ENCODE measurements at places on chromosomes 13 and 19.
A peak's percentile ranks its signal among the peaks of the same experiment; 100 is the strongest.

- peak; percentile 65 for DNase-seq
Observed at GRCh38 chr19:681029-682019, 5.1 kb downstream of the FSTL3 start.

DNA sequence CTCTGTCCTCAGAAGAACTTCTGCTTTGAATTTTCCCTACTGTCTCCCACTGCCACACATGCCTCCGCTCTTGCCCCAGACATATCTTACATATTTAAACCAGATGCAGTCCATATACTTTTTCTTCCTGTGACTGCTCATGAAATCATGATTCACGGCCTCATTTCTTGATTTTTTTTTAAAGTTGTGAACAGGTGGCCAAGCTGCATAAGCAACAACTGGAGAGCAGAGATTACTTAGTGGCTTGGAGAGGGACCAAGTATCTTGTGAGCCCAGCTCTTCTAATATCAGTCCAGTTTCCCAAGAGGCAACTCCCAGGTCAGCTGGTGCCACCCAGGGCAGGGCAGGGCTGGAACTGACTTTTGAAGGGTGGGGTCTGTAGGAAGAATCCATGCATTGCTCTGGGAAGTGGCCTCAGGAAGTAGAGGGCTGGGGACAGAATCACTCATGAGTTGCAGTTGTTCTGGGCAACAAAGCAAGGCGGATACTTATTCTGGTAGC, 152.4 kb downstream of the LMO7 start:
- no peak for DNase-seq

DNA sequence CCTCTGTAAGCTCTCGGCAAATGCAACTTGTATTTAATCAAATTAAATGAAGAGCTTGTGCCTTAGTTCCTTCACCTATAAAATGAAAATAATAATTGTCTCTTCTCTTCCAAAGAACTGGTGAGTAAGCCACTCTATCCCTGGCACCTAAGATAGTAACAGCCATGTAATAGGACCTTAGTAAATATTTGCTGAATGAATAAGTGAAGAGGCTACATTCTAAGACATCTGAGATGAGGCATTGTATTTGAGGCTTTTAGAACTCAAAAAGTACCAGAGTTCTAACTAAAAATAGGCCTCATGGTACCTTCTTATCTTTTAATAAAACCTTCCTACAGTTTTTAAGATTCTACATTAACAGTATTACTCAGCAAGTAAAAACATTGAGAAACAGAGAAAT, 17.3 kb upstream of the DCLK1 start:
- DNase-seq: no peak

DNA sequence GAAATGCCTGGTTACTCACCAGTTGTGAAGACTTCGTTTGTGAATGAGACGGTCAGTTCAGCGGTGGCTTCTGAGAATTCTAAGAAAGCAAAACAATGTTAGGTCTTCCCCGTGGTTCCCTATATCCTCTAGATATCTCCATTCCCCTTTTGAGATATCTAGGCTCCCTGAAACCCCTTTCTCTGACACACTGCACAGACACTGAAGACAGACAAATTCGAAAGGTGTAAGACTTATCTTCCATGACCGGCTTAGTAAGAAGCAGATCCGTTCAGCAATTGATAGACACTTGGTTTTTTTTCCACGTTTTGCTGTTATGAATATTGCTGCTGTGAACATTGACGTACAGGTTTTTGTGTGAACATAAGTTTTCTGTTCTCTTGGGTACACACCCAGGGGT, 19.4 kb downstream of the GP6 start:
- no peak for DNase-seq

- no peak for DNase-seq
Observed at GRCh38 chr19:28990522-28990921, 222.4 kb downstream of the UQCRFS1 start.

GRCh38 chr13:60078226-60078625, 85.5 kb downstream of the DIAPH3 start:
- no peak for DNase-seq

DNA sequence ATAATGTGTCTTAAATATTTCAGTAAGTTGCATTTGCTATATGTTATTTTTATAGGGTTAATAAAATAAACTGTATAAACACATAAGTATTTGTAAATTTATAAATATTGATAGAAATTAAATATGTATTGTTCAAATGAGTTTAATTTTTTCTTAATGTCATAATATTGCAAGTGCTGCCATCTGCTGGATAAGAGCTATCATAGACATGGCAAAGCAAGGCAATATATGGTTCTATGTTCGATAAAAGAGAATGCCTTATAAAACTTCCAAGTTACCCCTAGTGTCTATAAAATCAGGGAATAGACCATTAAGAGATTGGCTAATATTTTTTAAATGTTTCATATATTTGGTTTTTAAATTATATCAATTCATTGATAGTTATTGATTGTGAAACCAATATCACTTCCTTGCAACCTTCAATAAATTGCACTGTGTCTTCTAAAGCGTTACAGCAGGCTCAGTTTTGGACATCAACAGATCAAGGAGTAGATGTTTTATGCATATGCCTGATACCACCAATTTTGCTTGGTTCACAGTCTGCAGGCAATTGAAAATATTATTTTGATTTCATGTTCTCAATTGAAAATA, 29.0 kb upstream of the SLITRK6 start:
- no peak for DNase-seq

GRCh38 chr13:98835156-98835555, 82.7 kb upstream of the SLC15A1 start:
- DNase-seq: no peak

GRCh38 chr19:1725100-1726064, 27.9 kb upstream of the ONECUT3 start:
- peak; percentile 30 for DNase-seq

GRCh38 chr13:113794086-113794485, 35.1 kb downstream of the TMEM255B start:
- DNase-seq: no peak

DNA sequence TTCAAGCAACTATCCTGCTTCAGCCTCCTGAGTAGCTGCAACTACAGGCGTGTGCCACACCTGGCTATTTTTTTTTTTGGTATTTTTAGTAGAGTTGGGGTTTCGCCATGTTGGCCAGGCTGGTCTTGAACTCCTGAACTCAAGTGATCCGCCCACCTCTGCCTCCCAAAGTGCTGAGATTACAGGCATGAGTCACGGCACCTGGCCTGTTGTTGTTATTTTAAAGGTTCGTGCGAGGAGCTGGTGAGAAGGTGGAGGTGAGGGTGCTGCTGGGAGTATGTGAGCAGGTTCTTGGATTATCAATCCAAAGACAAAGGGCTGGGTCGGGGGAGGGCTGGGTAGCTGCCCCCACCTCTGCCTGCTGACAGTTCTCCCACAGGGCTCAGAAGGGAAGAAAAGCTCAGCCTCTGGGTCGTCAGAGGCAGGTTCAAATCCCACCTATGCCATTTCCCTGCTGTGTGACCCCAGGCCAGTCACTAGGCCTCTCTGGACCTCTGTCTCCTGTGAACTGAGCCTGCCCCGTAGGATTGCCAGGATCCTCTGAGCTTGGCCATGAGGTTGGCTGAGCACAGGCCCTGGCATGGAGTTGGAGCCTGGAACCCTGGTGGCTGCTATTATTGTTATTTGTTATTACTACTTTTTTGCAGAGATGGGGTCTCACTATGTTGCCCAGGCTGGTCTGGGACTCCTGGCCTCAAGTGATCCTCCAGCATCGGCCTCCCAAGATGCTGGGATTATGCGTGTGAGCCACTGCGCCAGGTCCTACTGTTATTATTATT, 1.5 kb downstream of the CKM start:
- no peak for DNase-seq

DNA sequence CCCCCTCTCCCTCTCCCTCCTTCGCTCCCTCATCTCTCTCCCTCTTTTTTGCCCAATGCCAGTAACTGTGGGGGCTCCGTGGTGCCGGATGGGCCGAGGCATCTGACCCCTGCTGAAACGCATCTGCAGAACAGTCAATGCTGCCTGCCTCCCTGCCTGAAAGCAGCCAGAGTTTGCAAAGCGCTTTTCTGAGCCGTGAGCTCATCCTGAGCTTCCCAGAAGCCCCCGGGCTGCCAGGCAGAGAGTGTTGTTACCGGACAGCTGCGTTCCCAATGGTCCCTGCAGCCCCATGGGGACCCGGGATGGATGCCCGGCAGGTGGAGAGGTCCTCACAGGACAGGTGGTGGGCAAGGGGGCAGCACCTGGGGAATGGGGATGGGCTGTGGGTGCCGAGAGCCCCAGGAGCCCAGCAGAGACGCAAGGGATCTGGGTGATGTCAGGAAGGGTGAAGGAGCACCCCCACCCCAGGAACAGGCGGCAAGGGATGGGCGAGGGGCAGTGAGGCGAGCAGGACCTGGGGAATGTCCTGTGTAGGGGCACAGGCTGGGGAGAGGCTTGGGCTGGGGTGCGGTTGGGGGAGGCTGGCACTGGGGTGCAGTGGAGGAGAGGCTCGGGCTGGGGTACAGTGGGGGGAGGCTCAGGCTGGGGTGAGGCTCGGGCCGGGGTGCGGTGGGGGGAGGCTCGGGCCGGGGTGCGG, 33.0 kb downstream of the GPX4 start:
- no peak for DNase-seq

DNA sequence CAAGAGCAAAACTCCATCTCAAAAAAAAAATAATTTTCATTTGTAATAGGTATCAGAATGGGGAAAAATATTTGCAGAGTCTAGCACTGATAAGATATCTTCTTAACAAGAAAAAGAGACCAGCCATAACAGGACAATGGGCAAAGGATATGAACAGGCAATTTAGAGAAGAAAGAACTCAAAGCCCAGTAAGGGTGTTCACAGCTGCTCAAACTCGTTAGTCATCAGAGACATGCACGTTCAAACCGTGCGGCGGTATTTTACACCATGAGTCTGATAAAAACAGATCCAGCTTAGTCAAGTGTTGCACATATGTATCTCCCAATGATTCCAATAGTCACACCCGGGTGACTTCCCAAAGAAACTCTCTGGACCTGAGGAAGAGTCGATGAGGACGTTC, 13.7 kb upstream of the NCCRP1 start:
- DNase-seq: no peak

DNA sequence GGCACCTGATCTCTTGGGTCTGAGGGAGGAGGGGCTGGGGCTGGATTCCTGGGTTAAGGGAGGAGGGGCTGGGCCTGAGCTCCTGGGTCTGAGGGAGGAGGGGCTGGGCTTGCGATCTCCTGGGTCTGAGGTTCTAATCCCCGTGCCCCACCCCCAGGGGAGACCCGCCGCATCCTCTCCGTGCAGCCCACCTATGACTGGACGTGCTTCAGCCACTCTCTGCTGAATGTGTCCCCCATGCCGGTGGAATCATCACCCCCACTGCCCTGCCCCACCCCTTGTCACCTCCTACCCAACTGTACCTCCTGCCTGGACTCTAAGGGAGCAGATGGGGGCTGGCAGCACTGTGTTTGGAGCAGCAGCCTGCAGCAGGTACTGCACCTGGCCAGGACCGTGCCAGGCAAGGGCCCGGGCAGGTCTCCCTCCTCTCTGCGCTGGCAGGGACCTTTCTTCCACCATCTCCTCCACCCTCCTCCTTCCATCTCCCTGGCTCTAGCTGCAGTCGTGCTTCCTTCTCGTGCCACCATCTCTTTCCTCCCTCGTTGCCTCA, 27.1 kb downstream of the CNFN start:
- DNase-seq: no peak

GRCh38 chr13:57874530-57874929, 243.0 kb downstream of the PCDH17 start:
- no peak for DNase-seq

GRCh38 chr13:38990693-38991092, at the start of gene STOML3:
Gene STOML3, minus strand, starts transcription at chr13:38990831. Its CDS starts 110 bp downstream, at chr13:38990721.
- no peak for DNase-seq

All from CD4-positive, alpha-beta T cell treated with Interleukin-1 beta for 1 hour (primary cell).